ENCODE measurements at places on chromosomes 1 and 21. TPM values are rescaled to one million over a fixed set of nuclear protein-coding genes. Genes with fewer than 3 reads are reported as not detected.

GRCh38 chr1:110750562-110750961 lies 75.8 kb upstream of the KCNA3 start:
- H3K36me3 ChIP-seq = no peaks in the 10 kb centered on the region
- H3K27me3 ChIP-seq = no peaks in the 10 kb centered on the region
- H3K27ac ChIP-seq = no peak overlapping the region
- no peak for DNase-seq

The IQCC gene
- total RNA-seq = 2.2 TPM

The RHOU gene
- 0.40 TPM for total RNA-seq

DNA sequence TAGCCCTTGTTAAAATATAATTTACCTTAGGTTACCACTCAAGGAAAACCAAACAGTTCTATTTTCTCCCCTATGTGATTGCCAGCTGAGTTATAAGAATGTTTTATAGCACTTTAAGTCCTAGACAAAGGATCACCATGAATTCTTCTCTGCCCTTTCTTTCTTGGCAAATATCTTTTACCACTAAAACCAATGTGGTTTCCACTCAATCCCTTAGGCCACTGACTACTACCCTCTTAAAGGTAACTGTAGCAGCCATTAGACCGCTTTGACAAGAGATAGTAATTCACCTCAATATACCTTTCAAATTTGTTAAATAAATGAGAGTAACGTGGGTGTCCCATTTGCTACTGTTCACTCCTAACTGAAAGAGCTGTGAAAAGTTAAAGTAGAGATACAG lies 307.9 kb upstream of the PRMT6 start:
- H3K4me3 ChIP-seq = no peak overlapping the region
- no peak for DNase-seq
- no peaks in the 10 kb centered on the region for H3K27me3 ChIP-seq

- H3K27me3 ChIP-seq = no peaks in the 10 kb centered on the region
- H3K36me3 ChIP-seq = no peaks in the 10 kb centered on the region
- peaks cover 67% of the 10 kb centered on the region for H3K4me1 ChIP-seq
- H3K27ac ChIP-seq = peak overlapping the region; percentile 97
These were observed 20.7 kb downstream of the CD34 start for GRCh38 chr1:207890136-207890738.

All from endothelial cell of umbilical vein (primary cell).